CD14-positive monocyte (primary cell): ENCODE measurements at places on chromosomes 4 and X. TPM values are rescaled to one million over a fixed set of nuclear protein-coding genes. Genes with fewer than 3 reads are reported as not detected.

GRCh38 chrX:72539822-72540221 is 32.8 kb downstream of the HDAC8 start:
- no peak for DNase-seq

GRCh38 chrX:23382572-23382971 is 47.9 kb downstream of the PTCHD1 start:
- DNase-seq = no peak

- DNase-seq = no peak
Observed at GRCh38 chrX:106566362-106566761, 45.4 kb upstream of the RADX start.

DNA sequence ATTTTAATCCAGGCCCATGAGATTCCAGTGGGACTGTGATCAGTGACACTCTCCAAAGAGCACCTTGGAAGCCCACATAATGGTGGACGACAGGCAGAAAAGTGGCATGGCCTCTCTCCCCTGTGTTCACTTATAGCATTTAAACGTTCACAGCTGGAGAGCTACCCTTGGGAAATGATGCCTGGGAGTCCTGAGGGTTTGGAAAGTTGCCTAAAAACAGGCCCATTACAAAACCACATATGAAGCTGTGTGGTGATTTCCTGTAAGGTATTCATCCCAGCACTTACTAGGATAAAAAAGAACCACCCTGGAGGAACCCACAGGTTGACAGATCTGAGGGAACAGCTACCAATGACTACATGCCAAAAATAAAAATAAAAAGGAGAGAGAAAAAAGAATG is 193.2 kb downstream of the RASL11B start:
- no peak for DNase-seq

DNA sequence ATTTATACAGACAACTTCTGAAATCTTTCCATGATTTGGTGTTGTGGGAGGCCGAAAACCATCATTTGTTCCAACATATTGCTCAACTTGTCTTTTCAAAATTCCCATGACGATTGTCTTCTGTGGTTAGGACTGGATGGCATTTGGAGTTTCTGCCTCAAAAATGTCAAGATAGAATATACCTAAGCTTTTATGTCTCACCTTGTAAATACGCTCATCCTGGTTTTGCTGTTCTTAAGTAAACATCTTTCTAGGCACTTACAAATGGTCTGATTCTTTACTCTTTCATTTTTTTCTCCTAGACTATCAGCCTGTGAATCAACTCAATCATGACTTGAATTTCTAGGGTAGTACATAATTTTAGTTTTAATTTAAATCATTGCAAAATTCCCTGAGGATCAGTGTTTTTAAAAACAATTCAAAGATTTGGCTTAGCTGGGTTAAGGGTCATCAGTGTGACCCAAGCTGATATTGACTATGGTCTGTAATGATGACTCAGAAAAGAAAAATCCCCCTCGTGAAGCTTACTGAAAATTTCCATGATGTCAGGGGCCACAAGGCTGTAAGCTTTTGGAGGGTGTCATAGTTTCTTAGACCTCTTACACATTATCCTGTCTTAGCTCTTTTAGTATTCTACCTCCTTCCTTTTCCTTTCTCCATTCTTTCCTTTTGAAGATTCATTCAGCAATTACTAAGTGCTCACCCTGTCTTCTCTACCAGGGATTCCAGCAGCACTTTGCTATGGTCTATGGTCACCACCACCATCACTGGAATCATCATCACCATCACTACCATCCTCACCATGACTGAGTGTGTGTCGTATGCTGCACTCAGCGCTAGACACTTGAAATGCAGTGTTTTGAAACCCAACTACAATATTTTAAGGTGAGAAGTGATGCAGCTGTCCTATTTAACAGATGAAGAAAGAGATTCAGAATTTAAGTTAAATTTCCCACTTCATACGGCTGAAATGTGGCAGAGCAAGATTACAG is 124.4 kb downstream of the CPE start:
- no peak for DNase-seq

GRCh38 chr4:114334884-114335330 is 263.7 kb upstream of the UGT8 start:
- no peak for DNase-seq

- no peak for DNase-seq
Observed at GRCh38 chrX:149715468-149715867, 3.6 kb downstream of the MAGEA11 start.

DNA sequence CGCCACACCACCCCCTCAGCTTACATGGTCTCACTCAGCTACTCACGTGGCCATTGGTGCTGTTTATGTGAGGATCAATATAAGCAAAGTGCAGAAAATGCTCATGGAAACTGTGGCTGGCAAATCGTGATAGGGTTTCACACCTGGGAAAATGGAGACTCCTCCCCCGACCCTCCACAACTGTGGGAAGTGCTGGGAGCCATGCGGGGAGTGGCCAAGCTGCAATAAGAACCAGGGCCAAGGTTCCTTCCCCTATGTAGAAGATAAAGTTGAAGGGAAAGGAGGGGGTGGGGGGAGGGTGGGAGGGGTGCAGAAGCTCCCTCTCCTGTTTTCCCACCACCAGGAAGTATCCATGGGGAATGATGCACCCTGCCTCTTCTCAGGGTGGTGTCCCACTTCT is 145.5 kb upstream of the MAMLD1 start:
- DNase-seq = no peak

- no peak for DNase-seq
Observed at GRCh38 chr4:87130985-87131703, 89.3 kb downstream of the KLHL8 start.

DNA sequence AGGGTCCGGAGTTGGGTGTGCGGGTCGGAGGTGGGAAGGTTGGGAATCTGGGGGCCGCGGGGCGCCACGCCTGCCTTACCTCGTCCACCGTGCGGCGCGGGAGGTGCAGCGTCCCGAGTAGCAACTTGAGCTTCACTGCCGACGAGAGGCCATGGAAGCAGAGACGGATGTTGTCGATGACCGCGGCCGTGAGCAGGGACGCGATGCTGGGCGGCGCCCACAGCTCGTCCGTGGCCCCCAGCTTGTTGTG is 178 bp downstream of the NELFA start:
- DNase-seq = no peak

GRCh38 chr4:53614591-53614990 is 23.3 kb upstream of the LNX1 start:
- no peak for DNase-seq

GRCh38 chrX:989959-990510 is 222.4 kb downstream of the CRLF2 start:
- peak; percentile 87 for DNase-seq

- no peak for DNase-seq
Observed at GRCh38 chrX:125952973-125953372, 213.1 kb downstream of the DCAF12L2 start.

DNA sequence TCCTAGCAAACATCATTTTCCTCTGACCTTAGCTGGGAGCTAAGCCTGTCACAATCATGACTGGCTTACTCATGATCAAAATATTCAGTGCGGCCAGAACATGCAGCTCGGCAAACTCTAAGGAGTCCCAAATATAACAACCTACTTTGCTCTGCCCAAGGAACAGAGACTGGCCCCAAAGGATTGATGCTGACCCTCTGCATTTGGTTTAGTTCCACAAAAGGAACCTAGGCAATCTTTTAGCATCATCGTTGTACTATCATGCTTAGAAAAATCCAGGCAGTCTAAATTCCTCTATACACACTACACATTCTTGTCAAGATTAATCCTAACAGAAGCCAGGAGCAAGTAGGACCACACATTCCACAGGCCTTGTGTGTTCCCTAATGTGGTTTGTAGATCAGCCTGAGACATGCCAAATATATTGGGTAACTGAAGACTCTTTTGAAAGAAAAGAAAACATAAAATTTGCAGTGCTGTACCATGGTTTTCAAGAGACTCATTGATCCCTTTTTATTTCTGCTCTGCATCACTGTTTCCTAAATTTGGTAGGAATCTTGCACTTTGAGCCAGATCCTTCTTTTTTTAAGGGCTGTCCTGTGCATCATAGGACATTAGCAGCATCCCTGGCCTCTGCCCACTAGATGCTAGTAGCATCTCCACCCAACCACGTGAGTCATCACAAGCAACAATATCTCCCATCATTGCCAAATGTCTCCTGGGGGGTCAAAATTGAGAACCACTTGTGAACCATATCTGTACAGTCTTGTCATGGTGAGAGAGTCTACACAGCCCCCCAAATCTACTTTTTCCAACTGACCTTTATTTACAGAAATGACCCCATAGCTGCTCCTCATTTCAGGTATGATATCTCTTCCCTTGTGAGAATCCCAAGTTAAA is 17.6 kb upstream of the CC2D2A start:
- DNase-seq = no peak

- DNase-seq = no peak
Observed at GRCh38 chrX:150062292-150063137, 124.2 kb upstream of the EOLA2 start.

GRCh38 chr4:69617083-69617694 is 22.3 kb downstream of the UGT2A2 start:
- DNase-seq = no peak

DNA sequence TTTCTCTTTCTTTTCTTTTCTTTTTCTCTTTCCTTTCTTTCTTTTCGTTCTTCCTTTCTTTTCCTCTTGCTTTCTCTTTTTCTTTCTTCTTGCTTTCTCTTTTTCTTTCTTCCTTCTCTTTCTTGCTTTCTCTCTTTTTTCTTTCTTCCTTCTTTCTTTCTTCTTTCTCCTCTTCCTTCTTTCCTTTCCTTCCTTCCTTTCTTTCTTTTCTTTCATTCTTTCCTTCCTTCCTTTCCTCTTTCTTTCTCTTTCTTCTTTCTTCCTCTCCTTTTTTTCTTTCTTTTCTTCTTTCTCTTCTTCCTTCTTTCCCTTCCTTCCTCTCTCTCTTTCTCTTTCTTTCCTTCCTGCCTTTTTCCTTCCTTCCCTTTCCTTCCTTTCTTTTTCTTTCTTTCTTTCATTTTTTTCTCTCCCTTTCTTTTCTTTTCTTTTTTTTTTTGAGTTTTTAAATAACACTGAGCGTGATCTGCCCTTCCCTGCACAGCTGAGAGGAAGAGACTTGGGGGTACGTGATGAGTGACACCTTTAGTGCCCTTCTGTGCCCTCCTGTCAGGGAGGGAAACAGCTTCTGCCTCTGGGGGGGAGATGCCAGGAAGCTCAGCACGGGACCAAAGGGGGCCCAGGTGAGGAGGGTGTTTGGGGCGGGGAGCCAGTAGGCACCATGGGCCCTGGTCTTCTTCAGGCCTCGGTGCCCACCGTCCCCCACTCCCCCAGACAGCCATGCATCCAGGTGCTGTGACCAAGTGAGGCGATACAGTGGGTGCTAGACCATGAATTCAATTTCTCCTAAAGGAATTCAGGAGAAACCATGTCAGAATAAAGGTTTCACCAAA is 36.6 kb upstream of the CDKN2AIP start:
- no peak for DNase-seq

UGT2B17 gene
- polyA plus RNA-seq = not detected

NLRP2B gene
- polyA plus RNA-seq = not detected

CXXC4 gene
- not detected in 2 replicates for polyA plus RNA-seq

NKRF gene
- 2.4 TPM for polyA plus RNA-seq

HPSE gene
- polyA plus RNA-seq = 31.2 TPM

TLR10 gene
- polyA plus RNA-seq = 0.45 and 1.1 TPM in 2 replicates
